Umbilical cord (tissue), 2 donors: ENCODE measurements at places on chromosomes 3 and 15. TPM values are rescaled to one million over a fixed set of nuclear protein-coding genes. Genes with fewer than 3 reads are reported as not detected.

RCN2 gene
- 62.6 TPM for total RNA-seq

NOX5 gene
- 1.2 TPM for total RNA-seq

GOLGA6L7 gene
- not detected for total RNA-seq

KLHL40 gene
- not detected for total RNA-seq

AZI2 gene
- 139 TPM for total RNA-seq

PAK6 gene
- total RNA-seq = 9.4 TPM

ELL3 gene
- total RNA-seq = 0.24 TPM

CCR5 gene
- 2.2 TPM for total RNA-seq

GP5 gene
- 0.72 TPM for total RNA-seq

ZNF80 gene
- 2.4 TPM for total RNA-seq
